ENCODE measurements at places on chromosomes 5 and 9.

GRCh38 chr9:2662496-2662895 is 40.9 kb downstream of the VLDLR start:
- DNase-seq = no peak

GRCh38 chr9:89137542-89138462 is 40.8 kb downstream of the SHC3 start:
- no peak for DNase-seq

DNA sequence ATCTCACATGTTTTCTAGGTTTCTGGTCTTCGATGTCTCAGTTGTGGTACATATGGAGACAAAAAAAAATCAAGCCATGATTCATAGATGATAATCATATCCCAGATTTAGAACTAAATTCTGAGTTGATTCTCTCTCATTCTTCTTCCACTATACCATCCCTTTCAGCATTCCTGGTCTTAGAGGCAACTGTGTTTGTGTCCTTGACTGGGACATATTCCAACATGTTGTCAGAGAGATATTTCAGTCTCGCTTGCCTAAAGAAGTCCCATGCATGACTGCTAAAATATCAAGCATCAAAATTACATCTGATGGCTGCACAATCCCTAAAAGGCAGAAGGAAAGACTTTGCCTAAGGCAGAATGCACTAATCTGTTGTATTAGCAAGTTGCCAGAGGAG is 236.6 kb downstream of the PSAT1 start:
- no peak for DNase-seq

DNA sequence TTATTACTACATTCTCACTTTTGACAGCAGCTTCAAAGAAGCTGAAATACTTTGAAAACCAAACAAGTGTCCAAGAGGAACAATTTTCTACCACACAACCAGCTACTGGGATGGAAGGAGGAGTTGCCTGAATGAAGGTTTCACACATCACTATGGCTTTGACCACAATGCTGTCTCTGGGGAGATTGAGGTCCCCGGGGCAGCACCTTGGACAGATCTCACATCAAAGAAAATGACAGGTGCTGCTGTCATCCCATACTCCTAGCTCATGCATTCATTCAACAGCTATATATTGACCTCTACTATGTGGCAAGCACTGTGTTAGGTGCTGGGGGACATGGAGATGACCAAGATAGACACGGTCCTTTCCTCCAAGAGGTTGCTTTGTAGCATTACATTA is 233.2 kb upstream of the RASEF start:
- no peak for DNase-seq

DNA sequence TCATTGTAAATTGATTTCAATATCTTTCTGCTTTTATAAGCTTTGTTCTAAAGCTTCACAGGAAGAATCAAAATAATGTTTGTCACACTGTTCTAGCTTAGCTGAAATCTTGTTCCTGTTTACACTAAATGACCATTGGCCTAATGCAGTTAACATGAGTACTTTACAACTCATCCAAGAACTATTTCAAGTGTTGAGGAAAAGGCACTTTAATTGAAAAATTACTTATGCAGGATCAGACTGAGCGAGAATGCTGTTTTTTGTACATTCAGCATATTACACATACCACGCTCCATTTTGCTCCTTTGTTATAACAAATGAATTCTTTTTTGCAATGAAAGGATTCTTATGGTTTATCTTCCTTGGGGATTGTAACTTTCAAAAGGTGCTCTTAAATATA is 22.4 kb upstream of the SMIM15 start:
- DNase-seq = no peak

GRCh38 chr5:94159144-94159543 is 417.7 kb upstream of the POU5F2 start:
- DNase-seq = no peak

DNA sequence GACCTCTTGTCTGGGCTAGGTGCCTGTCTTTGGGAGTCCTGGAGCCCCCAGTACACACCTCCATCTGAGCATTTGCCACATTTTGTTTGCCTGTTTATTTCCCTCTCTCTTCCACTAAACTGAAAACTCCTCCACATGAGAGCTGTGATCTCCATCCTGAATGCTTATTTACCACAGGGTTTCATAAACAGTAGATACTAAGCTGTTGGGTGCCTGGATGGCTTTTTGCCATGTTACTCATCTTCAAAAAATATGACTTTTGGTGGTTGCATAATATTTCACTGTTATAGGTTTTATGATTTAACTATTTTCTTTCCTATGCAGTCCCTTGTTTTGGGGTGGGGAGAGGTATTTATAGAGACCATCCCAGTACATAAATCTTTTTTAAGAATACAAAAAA is 99.6 kb downstream of the APBA1 start:
- no peak for DNase-seq

- DNase-seq = no peak
These were observed 69.4 kb downstream of the EBF1 start for GRCh38 chr5:159030357-159030756.

- DNase-seq = no peak
These were observed 416.1 kb upstream of the IZUMO3 start for GRCh38 chr9:24961762-24962161.

DNA sequence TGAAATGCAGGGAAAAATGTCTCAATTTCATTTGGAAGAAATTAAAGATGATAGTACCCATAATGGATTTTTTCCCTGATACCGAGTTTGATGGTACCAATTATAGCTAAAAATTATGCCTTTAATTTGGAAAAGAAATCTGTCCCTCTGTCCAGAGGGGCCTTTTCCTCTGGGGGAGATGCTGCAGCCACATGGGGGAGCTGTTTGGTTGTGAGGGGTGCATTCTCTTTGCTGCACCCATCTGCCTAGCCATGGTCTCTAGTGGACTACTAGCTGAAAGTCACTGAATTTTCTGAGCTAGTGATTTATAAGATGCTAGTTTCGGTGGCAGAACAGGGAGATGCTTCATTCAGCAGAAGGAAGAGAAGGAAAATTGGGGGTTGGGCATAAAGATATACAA is 9.6 kb downstream of the SEC61B start:
- DNase-seq = no peak

DNA sequence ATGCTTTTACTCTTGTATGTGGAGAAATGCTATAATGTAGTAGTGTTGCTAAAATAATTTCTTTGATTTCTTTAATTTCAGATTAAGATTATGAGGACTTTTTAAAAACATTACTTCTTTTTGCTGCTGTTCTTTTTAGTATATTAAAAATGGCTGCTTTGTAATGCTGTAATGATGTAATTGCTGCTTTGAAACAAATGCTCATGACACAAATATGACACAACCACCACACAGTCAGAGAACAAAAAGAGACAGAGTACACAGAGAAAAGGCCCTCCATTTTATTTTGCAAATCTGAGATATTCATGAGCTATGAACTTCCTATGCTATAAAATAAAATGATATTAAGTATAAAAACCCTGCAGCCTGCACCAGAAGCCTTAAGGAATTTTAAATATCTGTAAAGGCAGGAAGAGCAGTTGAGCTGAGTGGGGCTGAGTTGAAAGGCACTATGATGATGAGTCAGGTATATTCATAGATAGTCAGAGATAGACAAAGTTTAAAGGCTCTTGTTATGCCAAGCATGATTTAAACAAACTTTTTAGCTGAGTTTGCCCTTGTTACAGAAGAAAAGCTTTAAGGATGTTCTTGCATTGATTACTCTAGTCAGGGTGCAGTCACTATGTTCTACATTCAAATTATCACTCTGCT is 5.1 kb upstream of the POU5F2 start:
- no peak for DNase-seq

GRCh38 chr5:28926422-28926821 is 1888.0 kb upstream of the CDH9 start:
- no peak for DNase-seq

- DNase-seq = no peak
These were observed 43.8 kb downstream of the PRKACG start for GRCh38 chr9:68970151-68970550.

GRCh38 chr5:79831381-79832309 is 142.0 kb downstream of the CMYA5 start:
- no peak for DNase-seq

GRCh38 chr9:136342181-136343120 is 15.1 kb downstream of the GPSM1 start:
- DNase-seq = no peak

GRCh38 chr5:170114271-170114670 is 8.6 kb downstream of the FOXI1 start:
- DNase-seq = no peak

DNA sequence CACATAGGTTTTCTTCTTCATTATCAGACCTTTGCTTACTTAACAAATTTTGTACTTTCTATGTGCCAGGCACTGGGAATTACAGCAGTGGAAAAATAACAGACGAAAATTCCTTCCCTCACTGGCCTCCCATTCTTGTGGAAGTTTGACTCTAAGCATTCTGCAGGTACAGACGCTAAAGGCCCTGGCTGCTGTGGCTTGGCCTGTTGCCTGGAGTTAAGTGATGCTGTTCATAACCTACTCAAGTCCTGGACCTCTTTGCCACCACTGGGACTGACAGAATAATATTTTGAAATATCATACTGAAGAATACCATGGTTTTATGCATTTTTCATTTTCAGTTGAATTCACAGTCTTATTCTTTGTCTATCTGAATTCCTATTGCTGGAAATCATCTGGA is 97.3 kb upstream of the SPATA31C2 start:
- no peak for DNase-seq

- DNase-seq = no peak
These were observed 65.1 kb downstream of the ANKRD55 start for GRCh38 chr5:56168066-56168478.

DNA sequence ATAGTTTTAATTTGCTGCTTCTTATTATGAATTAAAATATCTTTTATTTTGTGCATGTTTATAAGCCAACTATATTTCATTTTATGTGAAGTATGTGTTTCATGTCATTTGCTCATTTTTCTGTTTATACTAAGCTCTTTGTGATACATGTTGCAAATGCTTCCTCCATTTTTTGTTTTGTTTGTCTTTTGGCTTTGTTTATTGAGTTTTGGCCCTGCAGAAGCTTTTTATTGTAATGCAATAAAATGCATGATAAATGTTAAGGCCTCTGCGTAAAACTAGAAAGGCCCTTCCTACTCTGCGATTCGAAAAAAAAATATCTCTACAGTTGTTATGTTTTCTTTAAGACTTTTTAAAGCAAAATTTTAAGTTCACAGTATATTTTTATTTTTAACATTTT is 9.4 kb downstream of the ZNF366 start:
- no peak for DNase-seq

DNA sequence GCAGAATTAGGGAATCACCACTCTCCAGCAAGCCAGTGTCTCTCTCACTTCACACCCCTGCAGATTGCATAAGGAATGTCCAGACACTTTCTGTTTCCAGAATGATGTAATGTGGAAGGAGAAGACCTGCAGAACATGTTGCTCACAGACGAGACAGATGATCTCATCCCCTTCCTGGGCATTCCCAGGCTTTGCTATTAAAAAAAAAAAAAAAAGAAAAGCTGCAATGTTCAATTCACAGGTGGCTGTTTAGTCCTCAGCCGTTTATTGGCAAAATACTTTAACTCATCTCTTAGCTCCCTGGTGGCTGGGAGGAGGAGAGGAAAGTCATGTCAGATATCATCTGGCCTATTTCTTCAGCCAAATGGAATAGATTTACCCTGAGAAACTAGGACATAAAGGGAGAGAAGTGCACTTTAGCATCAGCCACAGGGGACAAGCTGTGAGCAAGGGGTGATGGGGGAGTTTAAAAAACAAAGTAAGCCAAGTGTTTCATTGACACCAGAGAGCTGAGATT is 95.9 kb upstream of the TNC start:
- DNase-seq = no peak

DNA sequence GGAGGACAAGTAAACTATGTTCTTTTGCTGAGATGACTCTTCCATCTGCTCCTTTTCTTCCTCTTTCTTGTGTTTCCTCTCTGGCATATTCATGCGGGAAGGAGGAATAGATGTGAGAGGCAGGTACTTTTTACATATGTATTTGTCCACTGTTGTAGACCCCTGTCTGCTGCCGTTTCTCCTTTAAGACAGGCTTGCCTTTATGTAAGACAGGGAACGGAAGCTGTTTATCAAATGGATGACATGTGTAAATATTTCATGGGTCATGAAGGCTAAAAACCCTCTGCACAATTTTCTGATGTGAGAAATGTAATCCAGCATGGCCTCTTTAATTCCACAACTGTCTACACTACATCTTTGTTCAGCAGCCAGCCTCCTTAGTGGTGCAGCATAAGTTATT is 1525.5 kb upstream of the NUDT12 start:
- no peak for DNase-seq

GRCh38 chr5:148965511-148966265 is 97.2 kb downstream of the SH3TC2 start:
- DNase-seq = no peak

- DNase-seq = no peak
These were observed 34.5 kb upstream of the KLF9 start for GRCh38 chr9:70448919-70449318.

DNA sequence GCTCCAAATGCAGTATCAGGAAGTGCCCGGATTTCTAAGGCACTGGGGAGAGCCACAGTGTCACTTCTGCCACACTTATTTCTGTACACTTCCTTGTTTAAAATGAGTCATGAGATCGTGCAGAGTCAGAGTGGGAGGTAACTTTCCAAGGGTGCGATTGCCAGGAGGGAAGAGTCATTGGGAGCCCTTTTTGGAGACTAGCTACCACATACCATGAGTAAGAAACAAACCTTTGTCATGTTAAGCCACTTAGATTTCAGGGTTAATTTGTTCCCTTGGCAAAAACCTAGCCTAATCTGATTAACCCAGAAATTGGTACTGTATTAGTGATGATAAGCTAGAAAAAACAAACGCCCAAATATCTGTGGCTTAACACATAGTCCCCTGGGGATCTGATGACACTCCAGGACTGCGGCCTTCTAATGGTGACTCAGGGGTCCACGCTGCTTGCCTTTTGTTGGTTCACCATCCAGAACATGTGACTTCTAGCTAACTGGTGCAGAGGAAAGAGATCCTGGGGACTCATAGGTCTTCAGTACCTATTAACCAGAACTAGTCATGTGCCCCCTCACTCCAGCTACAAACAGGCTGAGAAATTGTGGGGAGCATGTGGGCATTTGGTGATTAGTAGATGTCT is 48.6 kb upstream of the TLE1 start:
- DNase-seq = no peak

GRCh38 chr5:96081276-96081858 is 119.7 kb upstream of the ELL2 start:
- DNase-seq = no peak

- DNase-seq = no peak
These were observed 107.6 kb upstream of the PRSS3 start for GRCh38 chr9:33687779-33688178.

DNA sequence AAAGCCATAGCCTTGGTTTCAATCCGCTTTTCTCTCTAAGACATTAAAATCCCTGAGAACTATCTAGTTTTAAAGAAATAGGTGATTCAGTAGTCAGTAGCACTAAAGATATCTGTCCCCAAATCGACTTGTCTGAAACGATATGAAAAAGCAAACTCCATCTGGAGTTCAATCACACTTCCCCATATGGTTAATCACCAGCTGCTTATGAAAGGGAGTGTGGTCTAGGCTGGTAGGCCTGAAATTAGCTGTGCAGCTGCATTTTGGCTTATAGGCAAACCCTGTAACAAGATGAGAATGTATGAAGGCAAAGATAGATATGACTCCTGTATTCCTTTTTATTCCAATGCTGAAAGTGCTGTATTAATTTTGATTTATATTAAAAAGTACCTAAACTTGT is 65.9 kb downstream of the DMRTA1 start:
- no peak for DNase-seq

- DNase-seq = no peak
These were observed 301.0 kb downstream of the RASEF start for GRCh38 chr9:82761956-82762355.

- DNase-seq = no peak
These were observed 590.5 kb downstream of the CSNK1G3 start for GRCh38 chr5:124102486-124102885.
